T47D (cell line): ENCODE measurements at places on chromosomes 4 and X.

DNA sequence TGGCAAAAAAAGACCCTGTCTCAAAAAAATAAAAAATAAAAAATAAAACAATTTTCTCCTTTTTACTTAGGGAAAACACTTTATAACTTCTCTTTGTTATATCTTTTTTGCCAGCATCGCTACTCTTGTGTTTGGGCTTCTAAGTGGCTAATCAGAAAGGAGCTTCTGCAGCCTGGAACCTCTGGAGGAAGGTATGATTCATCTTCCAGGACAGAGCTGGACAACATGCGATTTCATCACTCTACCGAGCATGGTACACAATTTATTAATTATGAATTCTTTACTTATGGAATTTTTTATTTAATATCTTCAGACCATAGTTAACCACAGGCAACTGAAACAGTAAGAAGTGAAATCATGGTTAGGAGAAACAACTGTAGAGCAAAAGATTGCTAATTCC is 1254.3 kb upstream of the AGA start:
- DNase-seq = no peak

DNA sequence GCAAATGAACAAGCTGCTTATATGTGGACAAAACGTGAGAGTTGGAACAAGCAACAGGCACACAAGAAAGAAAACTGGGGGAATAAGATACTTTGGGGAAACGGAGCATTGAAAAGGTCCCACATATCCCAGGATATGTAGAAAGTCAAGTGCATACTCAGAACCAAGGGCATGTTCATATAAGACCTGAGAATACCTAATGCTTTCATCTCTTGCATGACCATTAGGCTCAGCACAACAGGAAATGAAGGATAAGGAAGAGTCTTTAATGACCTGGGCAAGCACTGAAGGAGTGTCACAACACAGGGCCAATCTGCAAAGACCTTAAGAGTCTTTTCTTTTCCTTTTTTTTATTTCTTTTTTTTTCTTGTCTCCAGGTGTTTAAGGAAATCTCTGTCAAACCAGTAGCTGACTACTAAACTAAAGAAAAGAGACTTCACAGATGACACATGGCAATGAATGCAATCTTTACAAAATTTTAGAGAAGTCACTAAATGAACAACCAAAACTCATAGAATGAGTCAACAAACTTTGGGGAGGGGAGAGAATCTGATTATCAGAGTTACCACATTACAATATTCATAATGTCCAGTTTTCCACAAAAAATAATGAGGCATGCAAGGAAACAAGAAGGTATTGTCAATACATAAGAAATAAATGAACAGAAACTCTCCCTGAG is 67.9 kb upstream of the STK26 start:
- no peak for DNase-seq

DNA sequence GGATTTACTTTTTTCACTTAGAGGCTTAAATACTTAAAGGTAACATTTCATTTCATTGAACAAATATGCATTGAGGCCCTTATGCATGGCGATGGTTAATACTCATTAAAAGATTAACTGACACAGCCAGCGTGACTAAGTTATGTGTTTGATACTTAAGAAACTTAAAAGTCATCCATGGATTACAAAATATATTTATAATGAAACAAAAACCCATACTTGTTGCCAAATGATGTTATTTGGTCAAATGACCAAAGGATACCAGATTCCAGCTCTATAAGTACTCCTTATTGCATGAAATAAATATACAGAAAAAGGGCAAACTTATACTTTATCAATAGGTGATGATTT is 26.7 kb downstream of the ZNF330 start:
- no peak for DNase-seq

DNA sequence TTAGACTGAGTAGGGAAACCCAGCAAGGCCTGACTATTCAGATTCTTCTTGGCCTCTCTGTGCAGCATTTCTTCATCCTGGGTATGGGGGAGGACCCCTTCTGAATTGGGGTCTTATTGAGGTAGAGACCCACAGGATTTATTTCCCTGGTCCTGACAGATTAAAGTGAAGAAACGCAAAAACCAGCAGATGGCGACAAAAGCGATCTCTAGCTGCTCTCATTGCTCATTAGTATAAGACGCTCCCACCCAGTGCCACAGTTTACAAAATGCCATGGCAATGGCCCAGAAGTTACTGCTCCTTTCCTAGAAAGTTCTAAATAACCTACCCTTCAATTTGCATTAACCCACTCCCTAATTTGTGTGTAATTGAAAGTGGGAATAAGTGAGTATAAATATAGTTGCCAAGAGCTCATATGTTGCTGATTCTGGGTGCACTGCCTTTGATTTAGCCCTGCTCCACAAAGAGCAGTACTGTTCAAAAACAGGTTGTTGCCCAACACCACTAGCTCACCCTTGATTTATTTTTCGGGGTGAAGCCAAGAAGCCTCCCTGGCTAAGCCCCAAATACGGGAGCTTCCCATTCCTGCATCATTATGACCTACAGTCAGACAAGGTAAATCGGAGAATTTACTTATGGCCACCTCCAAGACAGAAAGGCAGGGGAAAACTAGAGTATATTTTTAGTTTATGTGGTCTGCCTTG is 3.7 kb upstream of the BEX4 start:
- DNase-seq = no peak

DNA sequence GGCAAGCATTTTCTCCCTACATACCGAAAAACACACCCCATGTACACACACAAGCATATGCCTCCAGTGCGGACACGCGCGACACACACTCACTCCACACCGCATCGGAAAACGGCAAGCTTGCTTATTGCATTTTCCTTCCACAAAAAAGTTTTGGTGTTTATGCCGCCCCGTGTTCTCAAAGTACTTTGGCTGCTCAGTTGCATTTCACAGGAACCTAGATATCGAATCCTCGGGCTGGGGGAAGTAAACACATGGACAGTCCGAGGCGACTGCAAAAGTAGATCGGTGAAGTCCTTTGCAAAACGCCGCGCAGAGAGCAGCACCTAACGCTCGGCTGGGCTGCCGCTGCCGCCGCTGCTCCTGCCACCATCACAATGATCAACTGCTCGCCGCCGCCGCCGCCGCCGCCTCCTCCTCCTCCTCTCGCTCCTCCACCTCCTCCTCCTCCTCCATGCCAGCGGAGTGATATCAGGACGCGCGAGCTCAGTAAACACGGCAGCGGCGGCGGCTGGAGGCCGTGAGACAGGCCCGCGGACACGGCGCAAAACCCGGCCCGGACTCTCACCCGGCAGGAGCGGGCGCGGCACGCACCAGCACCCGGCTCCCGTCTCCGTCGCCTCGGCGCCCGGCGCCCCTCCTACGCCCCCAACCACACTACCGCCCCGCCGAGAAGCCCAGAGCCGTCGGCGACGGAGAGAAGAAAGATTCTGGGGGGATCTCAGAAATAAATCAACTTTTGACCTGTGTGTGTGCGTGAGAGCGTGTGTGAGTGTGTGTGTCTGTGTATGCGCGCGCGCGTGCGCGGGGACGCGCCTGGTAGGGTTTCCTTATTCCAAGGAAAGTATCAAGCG is at the start of gene MAML3:
Gene MAML3 (minus strand): TSS at position 467 of the 854 bp plus-strand sequence. CDS start 857 bp downstream, outside the sequence.
- DNase-seq = peak; percentile 26

- no peak for DNase-seq
Measured at GRCh38 chr4:150828159-150828558, 186.9 kb downstream of the LRBA start.

- DNase-seq = no peak
Measured at GRCh38 chr4:87926554-87927098, 48.9 kb upstream of the SPP1 start.

- peak; percentile 22 for DNase-seq
Measured at GRCh38 chr4:15729910-15730533, 27.2 kb downstream of the BST1 start.

GRCh38 chr4:11069581-11070211 is 359.0 kb downstream of the HS3ST1 start:
- no peak for DNase-seq

GRCh38 chr4:1460967-1461868 is 55.0 kb upstream of the NKX1-1 start:
- no peak for DNase-seq

GRCh38 chr4:24369507-24370029 is 214.8 kb downstream of the DHX15 start:
- DNase-seq = no peak

GRCh38 chrX:26649534-26649933 is 433.6 kb downstream of the MAGEB5 start:
- peak; percentile 52 for DNase-seq
